ENCODE measurements at places on chromosomes 13 and 19.

DNA sequence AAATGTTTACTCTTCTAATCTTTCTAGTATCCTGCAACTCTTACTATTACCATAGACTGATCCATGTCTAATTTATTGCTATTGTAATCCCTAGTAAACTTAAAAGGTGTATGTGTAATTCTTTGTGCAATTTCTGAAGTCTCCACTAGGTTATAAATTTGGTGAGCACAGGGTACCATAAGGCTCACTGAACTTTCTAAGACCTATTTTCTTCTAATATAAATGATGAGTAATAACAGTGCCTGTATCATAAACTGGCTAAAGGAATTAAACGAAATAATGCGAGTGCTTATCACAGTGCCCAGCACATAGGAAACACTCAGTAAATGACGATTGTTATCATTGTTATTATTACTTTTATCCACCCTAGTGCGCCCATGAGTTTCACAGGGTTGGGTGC, 119.1 kb downstream of the KLF12 start:
- DNase-seq = no peak

GRCh38 chr13:114145722-114146121, 13.3 kb upstream of the RASA3 start:
- no peak for DNase-seq

DNA sequence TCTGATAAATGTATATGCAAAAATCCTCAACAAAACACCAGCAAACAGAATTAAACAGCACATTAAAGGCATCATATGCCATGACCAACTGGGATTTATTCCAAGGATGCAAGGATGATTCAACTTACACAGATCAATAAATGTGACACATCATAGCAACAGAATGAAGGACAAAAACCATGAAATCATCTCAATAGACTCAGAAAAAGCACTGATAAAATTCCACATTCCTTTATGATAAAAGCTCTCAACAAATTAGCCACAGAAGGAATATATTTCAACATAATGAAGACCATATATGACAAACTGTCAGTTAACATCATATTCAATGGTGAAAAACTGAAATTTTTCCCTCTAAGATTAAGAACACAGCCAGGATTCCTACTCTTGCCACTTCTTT, 691.6 kb downstream of the DIAPH3 start:
- DNase-seq = no peak

DNA sequence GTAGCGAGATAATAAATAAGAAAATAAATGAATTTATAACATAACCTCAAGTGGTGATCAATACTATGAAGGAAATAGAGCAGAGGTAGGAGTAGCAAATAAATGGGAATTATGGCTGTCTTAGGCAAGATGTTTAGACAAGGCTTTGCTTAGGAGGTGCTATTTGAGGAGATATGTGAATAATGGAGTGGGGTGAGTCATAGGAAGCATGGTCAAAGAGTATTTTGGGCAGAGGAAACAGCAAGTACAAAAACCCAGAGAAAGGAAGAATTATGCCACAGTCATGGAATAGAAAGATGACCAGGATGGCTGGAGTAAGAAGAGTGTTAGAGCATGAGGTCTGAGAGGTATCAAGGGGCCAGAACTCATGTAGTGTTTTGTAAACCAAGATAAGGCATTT, 33.6 kb upstream of the LPAR6 start:
- no peak for DNase-seq

DNA sequence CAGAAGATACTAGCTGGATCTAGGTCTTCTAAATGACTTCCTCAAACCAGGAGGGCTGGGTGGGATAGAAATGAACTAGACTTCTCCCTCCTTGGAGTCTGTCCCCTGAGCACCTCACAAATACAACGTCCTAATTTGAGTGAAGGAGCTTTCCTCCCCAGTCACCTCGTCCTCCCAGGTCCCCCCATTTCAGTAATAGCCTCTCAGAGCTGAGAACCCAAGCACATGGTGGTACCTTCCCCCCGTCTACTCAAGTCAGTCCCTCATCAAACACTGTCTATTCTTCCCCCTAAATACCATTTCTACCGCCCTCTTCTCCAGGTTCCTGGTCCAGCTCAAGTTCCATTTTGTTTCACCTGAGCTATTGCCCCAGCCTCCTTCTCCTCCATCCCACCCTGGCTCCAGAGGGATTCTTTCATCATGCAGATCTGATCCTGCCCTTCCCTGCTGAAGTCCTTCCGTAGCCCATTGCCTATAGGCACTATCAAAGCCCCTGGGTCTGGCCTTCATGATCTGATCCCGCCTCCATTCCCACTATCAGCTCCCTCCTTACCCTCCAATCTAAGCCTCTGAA, 5.3 kb upstream of the PRKCG start:
- no peak for DNase-seq

GRCh38 chr13:80141123-80141849, 199.6 kb downstream of the SPRY2 start:
- no peak for DNase-seq

DNA sequence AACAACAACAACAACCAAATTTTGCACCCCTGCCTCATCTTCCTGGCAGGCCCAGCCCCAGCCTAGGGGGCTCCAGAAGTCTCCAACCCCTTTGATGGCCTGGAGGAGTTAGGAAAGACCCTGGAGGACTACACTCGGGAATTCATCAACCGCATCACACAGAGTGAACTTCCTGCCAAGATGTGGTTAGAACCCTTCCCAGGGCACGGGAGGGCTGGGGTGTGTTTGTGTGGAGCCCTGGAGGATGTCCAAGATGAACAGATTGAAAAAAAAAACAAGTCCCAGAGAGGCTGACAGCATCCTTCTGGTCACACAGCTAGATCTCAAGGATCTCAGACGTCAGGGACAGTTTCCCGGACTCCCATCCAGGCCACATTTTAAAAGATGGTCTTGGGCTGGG, 13.3 kb downstream of the APOC1 start:
- no peak for DNase-seq

DNA sequence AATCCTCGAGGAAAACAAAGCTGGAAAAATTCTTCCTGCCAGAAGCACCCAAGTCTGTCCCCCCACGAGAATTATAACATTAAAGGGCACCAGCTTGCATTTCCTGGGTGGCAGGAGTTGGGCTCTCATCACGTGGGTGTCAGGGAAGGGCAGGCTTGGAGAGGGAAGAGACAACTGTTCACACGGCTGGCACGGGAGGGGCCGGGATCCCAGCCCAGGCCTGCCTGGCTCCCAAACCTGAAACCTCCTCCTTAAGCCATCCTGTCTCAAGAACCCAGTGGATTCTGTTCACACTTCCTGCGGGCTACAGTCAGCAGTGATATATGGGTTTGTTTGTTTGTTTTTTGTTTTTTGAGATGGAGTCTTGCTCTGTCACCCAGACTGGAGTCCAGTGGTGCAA, 12.2 kb downstream of the GRIK5 start:
- DNase-seq = no peak

Data from stimulated activated CD8-positive, alpha-beta memory T cell treated with anti-CD3 and anti-CD28 coated beads, Interleukin-12 subunit alpha, Interleukin-12 subunit beta, amount 100 ng/mL, for 1 hour (primary cell).